ENCODE measurements at places on chromosomes 1 and 21.

GRCh38 chr1:209397371-209397770 is 186.1 kb upstream of the CAMK1G start:
- DNase-seq, result no peak

- no peak for DNase-seq
These were observed 45.5 kb upstream of the KANK4 start for GRCh38 chr1:62364721-62365120.

DNA sequence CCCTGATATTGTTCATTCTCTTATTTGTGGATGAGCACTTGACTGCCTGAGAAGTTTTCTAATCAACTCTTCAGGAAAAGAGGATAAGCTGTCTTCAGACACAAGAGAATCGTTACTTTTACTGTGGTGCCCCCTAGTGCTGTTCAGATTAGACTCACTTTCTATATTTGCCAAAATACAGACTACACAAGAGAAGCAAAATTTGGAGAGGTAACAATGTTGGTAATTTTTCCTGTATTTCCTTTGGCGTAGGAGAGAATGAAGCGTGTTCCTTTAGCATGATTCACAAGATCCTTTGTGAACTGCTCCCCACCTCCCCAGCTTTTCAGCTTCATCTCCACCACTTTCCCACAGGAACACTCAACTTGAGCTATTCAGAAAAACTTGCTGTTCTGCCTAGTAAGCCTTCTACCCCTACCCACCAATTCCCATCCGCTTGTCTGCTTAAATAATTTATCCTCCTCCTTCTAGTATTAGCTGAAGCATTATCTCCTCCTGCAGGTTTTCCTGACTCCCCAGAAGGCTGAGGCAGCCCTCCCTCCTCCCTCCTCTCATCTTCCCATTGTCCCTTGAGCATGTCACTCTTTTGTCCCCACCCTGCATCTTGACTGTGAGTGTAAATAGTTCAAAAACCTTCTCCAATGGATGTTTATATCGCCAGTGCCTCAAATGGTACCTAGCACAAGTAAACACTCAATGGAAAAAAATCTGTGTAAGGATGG is 4.5 kb downstream of the TNFSF4 start:
- DNase-seq, result peak; percentile 23

GRCh38 chr1:198185759-198186158 is 29.0 kb downstream of the NEK7 start:
- DNase-seq, result no peak

DNA sequence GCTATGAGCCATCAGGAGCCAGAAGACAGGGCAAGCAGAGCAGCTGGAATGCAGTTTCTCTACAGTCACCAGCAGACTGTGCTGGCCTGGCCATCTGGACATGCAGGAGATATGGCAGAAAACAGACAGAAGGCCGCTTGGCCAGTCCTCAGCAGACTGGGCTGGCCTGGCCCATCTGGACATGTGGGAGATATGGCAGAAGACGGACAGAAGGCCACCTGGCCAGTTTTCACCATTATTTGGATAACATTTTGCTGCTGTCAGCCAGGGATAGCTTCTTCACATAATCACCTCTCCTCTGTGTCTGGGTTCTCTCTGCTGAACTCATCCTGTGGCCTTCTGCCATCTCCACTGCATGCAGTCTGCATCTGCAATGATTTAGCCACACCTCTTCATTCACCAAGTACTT is 25.0 kb upstream of the CACYBP start:
- DNase-seq, result no peak

GRCh38 chr1:22452481-22452957 is 868 bp downstream of the ZBTB40 start:
- peak; percentile 25 for DNase-seq

GRCh38 chr1:25472471-25472870 is 41.8 kb downstream of the MACO1 start:
- DNase-seq, result peak; percentile 18

GRCh38 chr1:156126043-156126629 is 11.6 kb downstream of the LMNA start:
- peak; percentile 84 for DNase-seq

GRCh38 chr1:12541274-12542137 is 76.5 kb downstream of the DHRS3 start:
- no peak for DNase-seq

DNA sequence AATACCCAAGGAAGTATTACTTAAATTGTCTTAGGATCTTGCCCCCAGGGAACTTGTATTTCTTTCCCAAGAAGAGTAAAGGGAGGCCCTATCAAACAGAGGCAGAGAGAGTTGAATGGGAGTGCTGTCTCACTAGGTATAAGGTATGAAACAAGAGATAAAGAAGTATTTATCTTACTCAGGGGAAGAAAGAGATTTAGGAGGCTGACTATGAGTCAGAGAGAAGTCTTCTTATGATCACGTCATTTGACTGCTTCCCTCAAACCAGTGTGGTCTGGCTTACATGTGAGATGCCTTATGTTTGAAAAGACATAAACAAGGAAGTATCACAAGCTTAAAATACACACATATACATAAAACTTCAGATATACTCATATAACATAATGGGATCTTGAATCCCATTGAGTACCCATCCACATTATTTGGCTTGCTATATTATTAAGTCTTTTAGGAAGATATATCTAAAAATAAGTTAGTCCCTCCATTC is 29.6 kb downstream of the DUSP10 start:
- DNase-seq, result peak; percentile 67

GRCh38 chr21:36052860-36053714 is 7.2 kb downstream of the SETD4 start:
- peak; percentile 5 for DNase-seq

DNA sequence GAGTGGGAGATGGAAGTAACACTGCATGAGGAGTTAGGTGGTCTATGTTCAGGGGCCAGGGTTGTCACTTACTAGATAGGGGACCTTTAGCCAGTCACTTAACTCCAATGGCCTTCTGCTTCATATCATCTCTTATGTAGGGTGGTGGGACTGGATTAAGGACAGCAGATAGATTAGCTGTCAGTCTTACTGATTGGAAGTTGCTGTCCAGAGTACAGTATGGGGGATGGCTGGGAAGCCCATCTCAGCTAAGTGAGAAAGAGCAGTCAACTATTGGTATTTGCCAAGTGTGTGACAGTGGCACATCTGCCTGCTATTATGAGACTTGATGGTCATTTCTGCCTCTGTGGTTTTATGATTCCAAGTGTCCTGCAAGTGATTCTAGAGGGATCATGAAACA is 130.9 kb downstream of the FGGY start:
- DNase-seq, result no peak

DNA sequence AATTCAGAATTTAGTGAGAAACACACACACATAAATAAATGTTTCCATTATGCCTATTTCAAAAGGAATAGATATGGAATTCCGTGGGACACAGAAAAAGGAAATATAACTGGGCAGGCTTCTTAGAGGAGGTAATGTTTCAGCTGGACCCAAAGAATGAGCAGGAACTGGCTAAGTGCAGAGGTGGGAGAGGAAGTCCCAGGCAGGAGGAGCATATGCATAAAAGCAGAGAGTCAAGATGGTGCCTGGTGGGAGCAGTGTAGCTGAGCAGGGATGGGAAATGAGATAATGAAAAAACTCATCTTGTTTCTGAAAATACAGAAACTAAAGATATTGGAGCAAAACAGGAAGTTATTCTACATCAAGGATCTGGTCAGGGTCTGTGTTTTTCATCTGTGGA is 115.2 kb upstream of the MAGI3 start:
- no peak for DNase-seq

DNA sequence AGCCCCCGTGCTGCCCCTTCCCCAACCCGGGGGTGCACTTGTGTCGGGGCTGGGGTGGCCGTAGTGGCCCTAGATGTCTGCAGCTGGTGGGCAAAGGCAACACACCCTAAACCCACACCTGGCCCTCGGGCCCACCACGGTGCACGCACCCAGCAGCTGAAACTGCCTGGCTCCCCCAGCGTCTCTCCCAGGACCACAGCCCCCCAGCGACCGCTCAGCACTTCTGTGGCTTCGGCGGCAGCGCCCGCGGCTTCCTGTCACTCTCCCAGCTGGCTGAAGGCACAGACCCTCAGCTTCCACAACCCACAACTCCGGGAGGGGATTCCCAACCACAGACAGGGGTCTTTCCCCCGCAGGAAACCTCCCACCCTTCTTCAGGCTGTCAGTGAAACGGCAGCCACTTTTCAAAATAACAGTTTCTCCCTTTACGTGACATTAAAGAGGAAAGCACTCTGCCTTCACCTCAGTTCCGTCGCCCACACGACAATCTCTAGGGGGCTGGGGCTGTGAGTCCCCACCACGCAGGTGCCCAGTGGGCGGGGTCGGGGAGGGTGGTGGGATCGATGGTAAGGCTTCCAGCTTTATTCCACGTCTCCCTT is 40.7 kb upstream of the COL6A2 start:
- no peak for DNase-seq

- no peak for DNase-seq
These were observed 118.1 kb upstream of the PPP2R5A start for GRCh38 chr1:212167098-212167497.

- no peak for DNase-seq
These were observed 175.0 kb downstream of the SMYD3 start for GRCh38 chr1:246332078-246332477.

DNA sequence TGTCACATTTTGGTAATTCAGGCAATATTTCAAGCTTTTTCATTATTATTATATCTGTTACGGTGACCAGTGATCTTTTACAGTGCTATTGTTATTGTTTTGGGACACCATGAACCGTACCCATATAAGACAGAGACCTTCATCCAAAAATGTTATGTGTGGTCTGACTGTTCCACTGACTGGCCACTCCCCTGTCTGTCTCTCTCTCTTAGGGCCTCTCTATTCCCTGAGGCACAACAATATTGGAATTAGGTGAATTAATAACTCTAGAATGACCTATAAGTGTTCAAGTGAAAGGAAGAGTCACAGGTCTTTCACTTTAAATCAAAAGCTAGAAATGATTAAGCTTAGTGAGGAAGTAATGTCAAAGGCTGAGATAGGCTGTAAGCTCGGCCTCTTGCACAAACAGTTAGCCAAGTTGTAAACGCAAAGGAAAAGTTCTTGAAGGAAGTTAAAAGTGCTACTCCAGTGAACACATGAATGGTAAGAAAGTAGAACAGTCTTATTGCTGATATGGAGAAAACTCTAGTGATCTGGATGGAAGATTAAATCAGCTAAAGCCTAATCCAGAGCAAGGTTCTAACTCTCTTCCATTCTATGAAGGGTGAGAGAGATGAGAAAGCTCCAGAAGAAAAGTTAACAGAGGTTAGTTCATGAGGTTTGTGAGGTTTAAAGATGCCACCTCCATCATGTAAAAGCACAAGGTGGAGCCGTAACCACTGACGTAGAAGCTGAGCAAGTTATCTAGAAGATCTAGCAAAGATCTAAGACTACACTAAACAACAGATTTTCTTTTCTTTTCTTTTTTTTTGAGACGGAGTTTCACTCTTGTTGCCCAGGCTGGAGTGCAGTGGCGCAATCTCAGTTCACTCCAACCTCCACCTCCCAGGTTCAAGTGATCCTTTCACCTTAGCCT is 19.7 kb upstream of the DIPK1A start:
- peak; percentile 64 for DNase-seq

DNA sequence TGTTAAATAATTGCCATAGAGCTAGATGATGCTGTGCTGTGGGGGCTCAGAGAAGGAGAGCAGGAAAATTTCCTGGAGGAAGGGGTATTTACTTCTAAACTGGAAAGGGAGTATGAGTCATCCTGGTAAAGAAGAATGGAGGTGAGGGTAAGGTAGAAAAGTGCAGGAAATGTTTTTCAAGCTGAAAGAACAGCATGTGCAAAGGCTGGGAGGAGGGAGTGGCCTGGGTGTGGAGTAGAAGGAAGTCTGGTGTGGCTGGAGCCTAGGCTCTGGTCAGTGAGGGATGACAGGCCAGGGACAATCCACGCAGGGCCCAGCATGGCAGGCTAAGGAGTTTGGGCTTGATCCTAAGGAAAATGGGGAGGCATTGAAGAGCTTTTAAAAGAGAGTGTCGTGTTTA is 45.9 kb downstream of the MATN1 start:
- DNase-seq, result no peak

- no peak for DNase-seq
These were observed 60.0 kb downstream of the MRPS6 start for GRCh38 chr21:34133392-34133791.

DNA sequence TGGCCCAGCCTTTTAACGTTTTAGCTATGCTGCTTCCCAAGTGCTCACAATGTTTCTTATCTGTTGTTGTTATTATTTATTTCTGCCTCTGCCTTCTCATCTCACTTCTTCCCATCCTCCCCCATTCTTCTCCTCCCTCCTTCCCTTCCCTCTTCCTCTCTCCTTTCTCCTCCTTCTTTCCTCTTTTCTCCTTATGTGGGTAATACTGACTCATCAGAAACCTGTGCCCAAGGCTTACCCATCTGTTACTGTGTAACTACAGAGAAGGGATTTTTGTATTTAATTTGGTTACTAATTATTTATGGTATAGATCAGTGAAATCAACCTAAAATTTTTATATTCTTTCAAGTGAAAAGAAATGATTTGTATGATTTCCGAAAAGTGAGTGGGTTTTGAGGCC is 120.3 kb downstream of the KCNK2 start:
- no peak for DNase-seq

- DNase-seq, result no peak
These were observed 135.5 kb upstream of the GRIK3 start for GRCh38 chr1:37169743-37170275.

DNA sequence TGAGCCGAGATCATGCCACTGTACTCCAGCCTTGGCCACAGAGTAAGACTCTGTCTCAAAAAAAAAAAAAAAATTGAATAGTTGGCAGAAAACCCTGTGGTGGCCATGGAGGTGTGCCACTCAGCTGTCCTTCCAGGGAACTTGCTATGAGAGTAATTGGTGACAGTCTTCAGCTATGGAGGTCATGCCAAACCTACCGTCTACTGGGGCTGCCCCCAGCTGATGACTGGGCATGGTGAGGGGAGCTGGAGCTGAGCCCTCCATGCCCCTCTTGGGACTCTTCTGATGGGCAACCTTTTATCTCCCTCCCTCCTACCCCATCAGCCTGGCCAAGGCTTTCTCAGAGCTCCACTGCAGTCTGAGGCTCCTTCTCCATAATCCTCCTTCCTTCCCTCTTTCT is 84.2 kb downstream of the RYR2 start:
- no peak for DNase-seq

GRCh38 chr1:223417444-223417843 is 24.2 kb downstream of the CCDC185 start:
- no peak for DNase-seq

DNA sequence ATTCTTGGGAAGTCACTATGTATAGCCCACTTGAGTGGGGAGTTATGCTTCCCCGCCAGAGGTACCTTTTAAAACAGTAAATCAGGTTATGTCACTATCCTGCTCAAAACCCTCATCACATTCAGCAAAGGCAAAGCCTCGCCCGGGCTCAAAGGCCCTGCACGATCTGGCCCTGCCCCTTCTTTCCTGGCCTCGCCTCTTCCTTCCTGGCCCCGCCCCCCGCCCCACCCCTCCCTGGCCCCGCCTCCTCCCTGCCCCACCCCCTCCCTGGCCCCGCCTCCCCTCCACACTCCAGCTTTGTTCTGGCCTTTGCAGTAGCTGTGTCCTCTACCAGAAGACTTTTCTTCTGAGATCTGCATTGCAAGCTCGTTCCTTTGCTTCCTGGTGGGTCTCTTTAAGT is 6.6 kb downstream of the LDLRAD2 start:
- peak; percentile 7 for DNase-seq

- DNase-seq, result no peak
These were observed 13.1 kb downstream of the MAP1LC3C start for GRCh38 chr1:241985787-241986186.

Data from CD4-positive, alpha-beta T cell treated with Interleukin-15 for 4 hours (primary cell).